ENCODE measurements at places on chromosomes 4 and X. TPM values are rescaled to one million over a fixed set of nuclear protein-coding genes. Genes with fewer than 3 reads are reported as not detected.
A peak's percentile ranks its signal among the peaks of the same experiment; 100 is the strongest.

The ANKRD37 gene
- 56.7 TPM for total RNA-seq

DNA sequence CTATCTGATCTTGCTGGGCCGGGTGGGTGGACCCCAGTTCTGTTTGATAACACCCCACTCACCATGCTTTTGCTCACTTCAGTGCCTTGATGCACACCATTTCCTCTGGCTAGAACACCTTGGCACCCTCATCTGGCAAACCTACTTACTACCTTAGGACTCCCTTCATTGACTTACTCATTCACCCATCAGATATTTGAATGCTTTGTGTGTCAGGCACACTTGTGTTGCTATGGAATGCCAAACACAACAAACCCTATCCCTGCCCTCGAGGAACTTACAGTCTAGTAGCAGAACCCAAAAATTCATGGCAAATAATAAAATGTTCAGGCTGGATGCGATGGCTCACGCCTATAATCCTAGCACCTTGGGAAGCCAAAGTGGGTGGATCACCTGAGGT is 13.9 kb downstream of the CCNG2 start:
- no peaks in the 10 kb centered on the region for H3K4me1 ChIP-seq
- DNase-seq: no peak

DNA sequence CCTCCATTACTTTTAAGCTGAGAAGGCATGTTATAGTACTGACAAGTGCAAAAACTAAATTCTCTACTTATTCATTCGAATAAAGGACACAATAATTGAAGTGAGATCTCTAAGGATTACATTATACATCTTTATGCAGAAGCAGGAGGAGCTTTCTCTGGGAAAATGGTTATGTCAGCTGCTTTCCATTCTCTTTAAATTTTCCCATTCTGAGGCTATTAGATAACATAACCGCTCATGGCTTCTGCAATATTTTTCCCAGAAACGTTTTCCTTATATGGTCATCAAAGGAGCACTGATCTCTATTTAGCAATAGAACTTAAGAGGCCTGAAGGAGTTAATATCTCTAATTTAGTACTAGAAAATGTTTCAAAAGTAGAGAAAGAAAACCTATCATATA is 221.6 kb downstream of the NSUN7 start:
- H3K27me3 ChIP-seq: no peaks in the 10 kb centered on the region
- H3K4me3 ChIP-seq: no peak overlapping the region

GRCh38 chr4:70908993-70909556 is 6.9 kb downstream of the MOB1B start:
- no peaks in the 10 kb centered on the region for H3K27me3 ChIP-seq
- no peak overlapping the region for H3K27ac ChIP-seq
- no peak for DNase-seq
- no peak overlapping the region for H3K4me3 ChIP-seq

GRCh38 chr4:142815834-142816233 is 30.3 kb downstream of the INPP4B start:
- no peak overlapping the region for H3K4me3 ChIP-seq
- H3K27me3 ChIP-seq: no peaks in the 10 kb centered on the region
- H3K4me1 ChIP-seq: peaks cover 20% of the 10 kb centered on the region
- H3K27ac ChIP-seq: no peak overlapping the region
- DNase-seq: no peak

GRCh38 chr4:16893141-16893651 is 5.2 kb downstream of the LDB2 start:
- peak overlapping the region; percentile 71 for H3K27ac ChIP-seq
- no peaks in the 10 kb centered on the region for H3K27me3 ChIP-seq
- DNase-seq: no peak
- no peaks in the 10 kb centered on the region for H3K36me3 ChIP-seq
- H3K4me3 ChIP-seq: peak overlapping the region; percentile 29

The ZDHHC15 gene
- total RNA-seq: 3.4 TPM

The NHSL2 gene
- total RNA-seq: 12.3 TPM

GRCh38 chr4:5143940-5144339 is 92.7 kb downstream of the STK32B start:
- H3K4me1 ChIP-seq: no peaks in the 10 kb centered on the region
- H3K27ac ChIP-seq: no peak overlapping the region
- no peaks in the 10 kb centered on the region for H3K27me3 ChIP-seq
- no peaks in the 10 kb centered on the region for H3K36me3 ChIP-seq

Data from vagina (tissue), 2 donors.